ENCODE measurements at places on chromosomes 2 and 18. TPM values are rescaled to one million over a fixed set of nuclear protein-coding genes. Genes with fewer than 3 reads are reported as not detected.

DNA sequence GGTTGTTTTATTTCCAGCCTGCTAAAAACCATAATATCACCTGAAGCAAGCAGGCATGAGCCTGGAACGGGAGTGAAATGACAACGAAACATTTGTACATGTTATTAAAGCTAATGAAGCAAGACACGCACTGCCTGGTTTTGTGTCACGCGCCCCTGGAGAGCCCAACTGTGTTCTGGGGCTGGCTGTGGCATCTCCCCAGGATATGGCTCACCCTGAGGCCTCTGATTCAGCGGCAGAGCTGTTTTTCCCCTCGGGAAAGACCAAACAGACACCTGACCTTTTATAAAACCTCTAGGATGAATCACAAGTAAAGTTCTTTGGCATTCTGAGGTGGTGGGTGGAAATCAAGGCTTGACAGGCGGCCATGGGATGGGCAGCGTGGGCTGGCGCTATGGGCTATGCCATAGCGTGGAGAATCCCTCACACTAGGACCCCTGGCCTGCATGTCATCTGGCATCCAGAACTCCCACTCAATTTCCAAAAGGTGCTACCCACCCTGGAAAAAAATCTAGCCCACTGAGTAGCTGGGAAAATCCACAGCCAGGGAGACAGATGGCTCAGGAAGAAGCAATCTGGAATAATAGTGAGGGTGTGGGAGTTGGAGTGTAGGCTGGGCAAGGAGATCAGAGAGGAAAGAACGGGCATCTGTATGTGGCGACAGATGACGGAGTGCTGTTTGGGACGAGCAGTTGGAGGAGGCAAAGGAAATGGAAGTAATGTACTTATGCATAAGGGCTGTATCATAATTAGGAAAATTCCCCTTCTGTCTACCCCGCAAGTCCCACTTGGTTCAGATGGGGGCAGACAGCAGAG, 262.0 kb downstream of the AFF3 start:
- H3K27me3 ChIP-seq = no peaks in the 10 kb centered on the region
- no peak overlapping the region for H3K27ac ChIP-seq
- no peaks in the 10 kb centered on the region for H3K36me3 ChIP-seq
- H3K4me3 ChIP-seq = no peak overlapping the region
- no peak for DNase-seq

DNA sequence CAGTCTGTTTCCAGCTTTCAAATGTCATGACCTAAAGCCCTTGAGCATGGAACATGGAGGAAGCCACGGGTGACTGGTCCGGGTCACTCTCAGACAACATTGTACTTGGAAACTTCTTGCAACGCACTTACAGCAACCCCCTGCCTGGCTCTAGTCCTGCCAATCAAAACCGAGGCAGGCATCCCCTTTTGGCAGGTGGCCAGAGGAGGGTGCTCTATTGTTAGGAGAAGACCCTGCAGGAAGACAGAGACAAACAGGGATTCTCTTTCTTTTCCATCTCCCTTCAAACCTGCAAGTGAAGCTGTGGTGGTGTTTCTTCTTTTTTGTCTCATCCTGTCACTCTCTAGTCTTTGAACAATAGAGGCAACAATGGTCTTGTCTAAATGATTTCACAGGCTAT, 667.2 kb downstream of the ZEB2 start:
- H3K4me3 ChIP-seq = no peak overlapping the region
- no peaks in the 10 kb centered on the region for H3K4me1 ChIP-seq
- H3K36me3 ChIP-seq = no peaks in the 10 kb centered on the region
- DNase-seq = peak; percentile 15
- H3K27me3 ChIP-seq = peaks cover 17% of the 10 kb centered on the region

DNA sequence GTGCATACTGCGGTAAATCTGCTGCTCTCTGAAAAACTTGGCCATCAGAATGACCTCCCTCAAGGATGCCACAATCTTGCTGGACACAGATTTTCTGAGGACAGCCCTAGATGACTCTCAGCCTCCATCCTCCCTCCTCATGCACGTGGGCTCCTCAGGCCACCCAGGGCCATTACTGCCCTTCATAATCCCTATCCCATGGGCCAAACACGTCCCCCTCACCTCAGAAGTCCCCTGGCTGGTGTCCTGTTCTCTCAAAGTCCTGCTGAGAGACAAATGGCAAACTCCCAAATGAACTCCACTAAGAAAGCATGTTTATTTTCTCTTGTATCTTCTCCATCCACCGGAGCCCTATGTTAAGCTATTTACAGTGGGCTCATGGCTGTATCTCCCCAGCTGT, 125.7 kb downstream of the MRO start:
- no peaks in the 10 kb centered on the region for H3K4me1 ChIP-seq
- H3K27me3 ChIP-seq = peaks cover 2% of the 10 kb centered on the region
- H3K27ac ChIP-seq = no peak overlapping the region
- no peak overlapping the region for H3K4me3 ChIP-seq
- DNase-seq = no peak
- no peaks in the 10 kb centered on the region for H3K36me3 ChIP-seq

DNA sequence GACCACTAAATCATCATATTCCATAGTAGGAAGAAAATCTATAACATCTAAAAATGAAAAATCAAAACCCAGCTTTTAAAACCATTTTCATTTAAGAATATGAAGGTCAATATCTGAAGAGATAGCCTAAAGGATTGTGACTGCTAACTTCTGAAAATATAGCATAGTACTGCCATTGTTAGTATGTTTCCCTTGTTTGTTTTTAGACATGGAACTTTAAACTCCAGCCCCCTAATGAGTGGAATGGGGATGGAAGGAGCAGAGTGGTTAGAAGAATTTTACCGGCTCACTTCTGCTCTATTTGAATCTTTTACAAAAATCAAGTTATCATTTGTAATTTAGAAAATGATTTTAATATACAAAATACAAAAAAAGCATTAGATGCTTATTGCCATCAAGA, 169.0 kb downstream of the CD226 start:
- no peak overlapping the region for H3K27ac ChIP-seq
- no peaks in the 10 kb centered on the region for H3K27me3 ChIP-seq
- peaks cover 11% of the 10 kb centered on the region for H3K4me1 ChIP-seq

Gene SCYGR8
- total RNA-seq = not detected

Measured in activated CD4-positive, alpha-beta T cell treated with anti-CD3 and anti-CD28 coated beads for 36 hours (primary cell).